ENCODE measurements at places on chromosomes 5 and 9. TPM values are rescaled to one million over a fixed set of nuclear protein-coding genes. Genes with fewer than 3 reads are reported as not detected.

GRCh38 chr5:98927242-98927988, 1.4 kb downstream of the CHD1 start:
- peak overlapping the region; percentile 58 for H3K4me3 ChIP-seq
- H3K36me3 ChIP-seq: peaks cover 39% of the 10 kb centered on the region
- no peaks in the 10 kb centered on the region for H3K27me3 ChIP-seq
- peak overlapping the region; percentile 99 for H3K27ac ChIP-seq
- peaks cover 36% of the 10 kb centered on the region for H3K4me1 ChIP-seq

GRCh38 chr5:56317923-56318561, 84.9 kb upstream of the ANKRD55 start:
- no peaks in the 10 kb centered on the region for H3K36me3 ChIP-seq
- no peaks in the 10 kb centered on the region for H3K27me3 ChIP-seq
- peaks cover 5% of the 10 kb centered on the region for H3K4me1 ChIP-seq
- H3K4me3 ChIP-seq: no peak overlapping the region
- H3K27ac ChIP-seq: no peak overlapping the region
- DNase-seq: no peak

DNA sequence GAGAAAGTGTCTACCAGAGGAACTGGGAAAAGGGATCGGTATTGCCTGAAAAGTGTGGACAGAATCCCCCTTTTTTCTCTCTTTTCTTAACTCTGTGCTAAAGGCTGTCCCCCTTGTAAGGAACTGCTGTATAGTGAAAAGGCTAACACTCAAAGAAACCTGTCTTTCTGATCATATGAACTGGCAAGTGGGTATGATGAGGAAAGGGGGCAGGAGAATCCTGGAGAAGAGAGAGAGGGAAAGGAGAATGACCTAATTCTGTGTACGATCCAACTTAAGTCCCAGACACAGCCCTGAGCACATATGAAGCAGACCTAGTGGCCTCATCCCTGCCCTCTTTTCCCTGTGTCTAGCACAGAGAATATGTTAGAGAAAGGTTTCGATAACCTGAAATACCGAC, 967 bp downstream of the ANKRD31 start:
- H3K4me3 ChIP-seq: no peak overlapping the region
- peaks cover 10% of the 10 kb centered on the region for H3K4me1 ChIP-seq
- H3K27me3 ChIP-seq: no peaks in the 10 kb centered on the region
- DNase-seq: no peak
- no peaks in the 10 kb centered on the region for H3K36me3 ChIP-seq
- H3K27ac ChIP-seq: no peak overlapping the region

- H3K27me3 ChIP-seq: no peaks in the 10 kb centered on the region
- H3K27ac ChIP-seq: no peak overlapping the region
- no peaks in the 10 kb centered on the region for H3K4me1 ChIP-seq
- H3K4me3 ChIP-seq: no peak overlapping the region
These were observed 1656.5 kb downstream of the EFNA5 start for GRCh38 chr5:106014262-106014661.

IFNA1 gene
- polyA plus RNA-seq: not detected

TRPM3 gene
- 0.04 TPM for polyA plus RNA-seq

NUTM2F gene
- not detected for polyA plus RNA-seq
